ENCODE measurements at places on chromosomes 6 and 20. TPM values are rescaled to one million over a fixed set of nuclear protein-coding genes. Genes with fewer than 3 reads are reported as not detected.

Gene SLC22A2
- not detected for total RNA-seq

Gene CCN6
- not detected for total RNA-seq

Gene POU5F1
- 2.2 TPM for total RNA-seq

Gene KLC4
- 20.1 TPM for total RNA-seq

Gene GPX5
- not detected for total RNA-seq

Gene FAM83C
- total RNA-seq = not detected

Gene AHCY
- 31.8 TPM for total RNA-seq

Gene CDSN
- total RNA-seq = not detected

Gene EYA2
- total RNA-seq = 10.7 TPM

Gene PRICKLE4
- total RNA-seq = 8.8 TPM

Gene APOBEC2
- not detected for total RNA-seq

Gene TRAPPC3L
- 0.55 TPM for total RNA-seq

Gene OXT
- not detected for total RNA-seq

Gene RSPO3
- total RNA-seq = 12.5 TPM

Measured in aorta (tissue), 5 donors.